ENCODE measurements at places on chromosomes 11 and 22. TPM values are rescaled to one million over a fixed set of nuclear protein-coding genes. Genes with fewer than 3 reads are reported as not detected.

- peaks cover 10% of the 10 kb centered on the region for H3K4me1 ChIP-seq
- peak overlapping the region; percentile 99 for H3K4me3 ChIP-seq
- peak overlapping the region; percentile 97 for H3K27ac ChIP-seq
- no peaks in the 10 kb centered on the region for H3K36me3 ChIP-seq
Observed at GRCh38 chr11:32893343-32894148, 935 bp downstream of the QSER1 start.

Gene SCGB1A1
- total RNA-seq: 3.0 TPM

DNA sequence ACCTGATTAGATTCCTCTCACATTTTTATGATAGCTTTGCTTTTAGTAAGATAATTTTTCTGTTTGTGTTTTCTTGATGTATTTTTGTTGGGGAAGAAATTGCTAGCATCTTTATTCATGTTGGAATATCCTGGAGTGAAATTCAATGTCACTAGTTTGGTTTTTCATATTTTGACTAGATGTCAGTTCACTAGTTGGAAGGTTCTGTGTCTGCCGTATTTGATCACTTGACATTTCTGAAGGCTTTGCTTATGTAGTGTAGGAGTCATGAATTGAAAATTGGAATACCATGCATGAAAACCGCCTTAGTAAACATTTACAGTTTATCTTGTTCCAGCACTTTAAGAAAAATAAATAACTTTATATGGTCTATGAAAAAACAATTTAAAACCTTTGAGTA lies 348.4 kb downstream of the AASDHPPT start:
- no peaks in the 10 kb centered on the region for H3K27me3 ChIP-seq
- no peak for DNase-seq
- no peak overlapping the region for H3K4me3 ChIP-seq
- H3K27ac ChIP-seq: no peak overlapping the region
- H3K4me1 ChIP-seq: no peaks in the 10 kb centered on the region

DNA sequence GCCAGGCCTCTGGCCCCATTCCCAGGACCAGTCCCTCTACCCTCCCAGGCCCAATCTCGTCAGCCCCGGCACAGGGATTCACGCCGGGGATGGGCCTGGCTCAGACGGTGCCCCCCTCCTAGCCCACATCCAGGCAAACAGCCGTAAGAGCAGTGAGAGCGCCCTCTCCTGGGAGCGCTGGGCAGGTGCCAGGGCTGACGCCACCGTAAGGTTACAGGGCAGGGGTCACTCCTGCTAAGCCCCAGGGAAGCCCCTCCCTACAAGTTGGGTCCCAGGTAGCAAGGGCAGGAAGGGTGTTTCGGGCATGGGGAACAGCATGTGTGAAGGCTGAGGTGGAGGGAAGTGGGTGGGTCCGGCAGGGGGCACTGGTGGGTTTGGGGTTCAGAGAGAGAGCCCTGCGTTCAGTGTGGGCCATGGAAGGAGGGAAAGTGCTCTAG lies 19.2 kb upstream of the PPARA start:
- H3K27ac ChIP-seq: no peak overlapping the region
- no peak overlapping the region for H3K4me3 ChIP-seq

Gene ZNF280A
- not detected for total RNA-seq

Gene ETS1
- total RNA-seq: 39.5 TPM

- no peaks in the 10 kb centered on the region for H3K36me3 ChIP-seq
- DNase-seq: no peak
- H3K27ac ChIP-seq: no peak overlapping the region
- H3K4me1 ChIP-seq: no peaks in the 10 kb centered on the region
- H3K4me3 ChIP-seq: no peak overlapping the region
- no peaks in the 10 kb centered on the region for H3K27me3 ChIP-seq
Observed at GRCh38 chr11:134097166-134097565, 28.3 kb downstream of the JAM3 start.

DNA sequence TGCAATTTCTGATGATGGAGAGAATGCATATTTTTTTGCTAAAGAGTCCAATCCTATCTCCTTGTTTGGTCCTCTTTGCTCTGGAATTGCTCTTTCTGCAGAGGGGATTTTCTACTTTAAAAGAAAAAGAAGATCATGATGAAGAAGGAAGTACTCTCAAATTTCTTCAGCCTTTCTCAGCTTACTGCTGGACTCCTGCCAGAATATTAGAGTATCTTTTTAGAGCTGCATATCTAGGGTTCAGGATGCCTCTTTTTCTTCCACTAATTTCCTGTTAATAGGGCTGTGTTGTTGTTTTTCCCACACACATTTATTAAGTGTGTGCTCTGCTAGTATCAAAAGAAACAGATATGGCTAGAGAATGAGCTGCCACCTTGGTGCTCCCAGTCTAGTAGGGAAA lies 18.2 kb downstream of the UBASH3B start:
- H3K36me3 ChIP-seq: no peaks in the 10 kb centered on the region
- no peak overlapping the region for H3K27ac ChIP-seq
- no peak overlapping the region for H3K4me3 ChIP-seq
- no peak for DNase-seq
- H3K27me3 ChIP-seq: no peaks in the 10 kb centered on the region

- H3K4me1 ChIP-seq: peaks cover 7% of the 10 kb centered on the region
- H3K4me3 ChIP-seq: no peak overlapping the region
- no peak overlapping the region for H3K27ac ChIP-seq
- no peaks in the 10 kb centered on the region for H3K27me3 ChIP-seq
- H3K36me3 ChIP-seq: peaks cover 20% of the 10 kb centered on the region
Observed at GRCh38 chr22:33271390-33272161, 213.4 kb upstream of the SYN3 start.

- H3K4me1 ChIP-seq: no peaks in the 10 kb centered on the region
- no peak for DNase-seq
- peaks cover 77% of the 10 kb centered on the region for H3K36me3 ChIP-seq
Observed at GRCh38 chr22:19051381-19052072, 70.7 kb downstream of the DGCR2 start.

DNA sequence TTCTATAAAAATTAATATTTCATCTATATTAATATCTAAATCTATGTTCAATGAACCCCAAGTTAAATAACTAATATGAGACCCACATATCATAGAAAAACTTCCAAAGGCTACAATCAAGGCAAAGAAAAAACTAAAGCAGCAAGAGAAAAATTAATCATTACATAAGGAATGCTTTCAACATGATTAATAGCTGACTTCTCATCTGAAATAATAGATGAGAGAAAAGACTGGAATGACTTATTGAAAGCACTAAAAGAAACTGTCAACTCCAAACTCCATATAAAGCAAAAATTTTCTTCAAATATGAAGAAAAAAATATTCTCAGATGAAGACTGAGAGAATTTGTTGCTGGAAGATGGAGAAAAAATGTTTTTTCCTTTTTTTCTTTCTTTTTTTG lies 13.0 kb downstream of the TRIM5 start:
- DNase-seq: no peak
- no peak overlapping the region for H3K4me3 ChIP-seq
- H3K27ac ChIP-seq: no peak overlapping the region
- H3K36me3 ChIP-seq: peaks cover 62% of the 10 kb centered on the region

- no peak overlapping the region for H3K4me3 ChIP-seq
- peak overlapping the region; percentile 93 for H3K27ac ChIP-seq
- no peak for DNase-seq
Observed at GRCh38 chr22:18062421-18062820, 15.4 kb upstream of the PEX26 start.
